ENCODE measurements at places on chromosomes 7 and 10.

GRCh38 chr10:77975086-77975666 is 48.6 kb upstream of the DLG5 start:
- no peak for DNase-seq

GRCh38 chr7:123749537-123749857 is 694 bp upstream of the WASL start:
- no peak for DNase-seq

DNA sequence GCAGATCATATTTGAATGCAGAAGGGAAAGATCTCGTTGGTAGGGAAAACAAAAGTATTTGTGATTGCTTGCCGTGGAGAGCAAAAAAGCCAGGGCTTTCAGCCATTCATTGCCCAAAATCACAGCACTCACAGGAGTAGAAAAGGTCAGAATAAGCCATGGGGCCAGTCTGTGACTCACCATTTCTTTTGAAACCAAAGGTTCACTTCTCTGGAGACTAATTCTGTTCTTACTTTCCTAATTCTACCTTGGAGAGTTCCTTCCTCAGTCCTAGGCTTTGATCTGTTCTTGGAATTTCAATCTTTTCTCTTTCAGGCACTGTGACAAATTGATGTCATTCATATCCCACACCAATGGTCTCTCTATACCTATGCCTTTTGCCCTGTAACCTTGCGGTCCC is 54.1 kb upstream of the FAM180A start:
- no peak for DNase-seq

GRCh38 chr10:60731134-60731885 is 47.0 kb upstream of the CDK1 start:
- no peak for DNase-seq

GRCh38 chr7:39971924-39972323 is 21.9 kb downstream of the CDK13 start:
- DNase-seq: no peak
